CD4-positive, alpha-beta T cell treated with Interleukin-6 for 4 hours (primary cell): ENCODE measurements at places on chromosomes 2 and 18.

DNA sequence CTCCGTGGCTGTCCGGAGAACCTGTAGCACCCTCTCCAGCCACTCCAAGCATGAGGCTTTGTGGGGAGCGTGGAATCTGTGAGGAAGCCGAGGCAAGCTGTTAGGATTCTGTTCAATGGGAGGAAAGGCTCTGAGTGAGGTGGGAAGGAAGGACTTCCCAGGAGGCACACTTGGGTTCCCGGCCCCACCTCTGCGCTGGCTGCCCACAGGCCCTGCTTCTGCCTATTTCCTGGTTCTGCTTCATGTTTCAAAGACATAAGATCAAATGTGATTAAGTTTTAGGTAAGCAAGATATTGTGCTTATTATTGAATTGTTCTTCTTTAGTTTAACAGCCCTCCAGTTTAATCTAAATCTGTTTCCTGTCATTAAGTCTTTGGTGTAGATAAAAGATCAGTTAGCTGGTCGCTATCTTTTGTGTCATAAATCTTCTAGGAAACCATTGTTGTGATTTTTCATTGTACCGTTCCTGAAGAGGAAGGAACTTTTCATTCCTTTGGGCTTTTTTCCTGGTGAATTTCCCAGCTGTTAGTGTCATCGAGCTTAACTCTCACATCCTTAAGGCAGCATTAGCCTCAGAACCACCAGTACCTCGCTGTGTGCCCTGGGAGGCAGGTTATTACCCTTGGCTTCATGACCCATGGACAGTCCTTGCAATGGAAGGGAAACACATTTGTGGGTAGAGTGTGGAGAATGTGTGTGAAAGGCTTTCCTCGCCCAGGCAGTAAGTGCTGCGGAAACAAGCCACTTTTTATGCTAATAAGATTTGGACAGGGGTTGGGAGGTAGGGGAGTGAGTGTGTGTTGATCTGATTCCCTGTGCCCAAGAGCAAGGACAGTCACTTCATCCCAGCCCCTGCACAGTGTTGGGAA lies 61.9 kb upstream of the ALPP start:
- no peak for DNase-seq

DNA sequence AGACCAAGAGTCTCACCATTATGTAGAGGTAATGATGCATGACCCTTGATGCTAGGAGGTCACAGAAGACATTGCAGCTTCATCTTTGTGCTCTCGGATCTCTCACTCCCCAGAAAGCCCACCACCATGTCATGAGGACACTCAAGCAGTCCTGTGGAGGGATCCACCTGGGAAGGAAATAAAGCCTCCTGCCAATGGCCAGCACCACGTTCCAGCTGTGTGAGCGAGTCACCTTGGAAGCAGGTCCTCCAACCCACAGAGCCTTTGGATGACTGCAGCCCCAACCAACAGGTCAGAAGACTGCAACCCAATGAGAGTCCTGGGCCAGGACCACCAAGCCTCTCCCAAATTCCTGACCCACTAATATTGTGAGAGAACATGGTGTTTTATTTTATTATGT lies 38.4 kb downstream of the CYP26B1 start:
- DNase-seq = no peak

DNA sequence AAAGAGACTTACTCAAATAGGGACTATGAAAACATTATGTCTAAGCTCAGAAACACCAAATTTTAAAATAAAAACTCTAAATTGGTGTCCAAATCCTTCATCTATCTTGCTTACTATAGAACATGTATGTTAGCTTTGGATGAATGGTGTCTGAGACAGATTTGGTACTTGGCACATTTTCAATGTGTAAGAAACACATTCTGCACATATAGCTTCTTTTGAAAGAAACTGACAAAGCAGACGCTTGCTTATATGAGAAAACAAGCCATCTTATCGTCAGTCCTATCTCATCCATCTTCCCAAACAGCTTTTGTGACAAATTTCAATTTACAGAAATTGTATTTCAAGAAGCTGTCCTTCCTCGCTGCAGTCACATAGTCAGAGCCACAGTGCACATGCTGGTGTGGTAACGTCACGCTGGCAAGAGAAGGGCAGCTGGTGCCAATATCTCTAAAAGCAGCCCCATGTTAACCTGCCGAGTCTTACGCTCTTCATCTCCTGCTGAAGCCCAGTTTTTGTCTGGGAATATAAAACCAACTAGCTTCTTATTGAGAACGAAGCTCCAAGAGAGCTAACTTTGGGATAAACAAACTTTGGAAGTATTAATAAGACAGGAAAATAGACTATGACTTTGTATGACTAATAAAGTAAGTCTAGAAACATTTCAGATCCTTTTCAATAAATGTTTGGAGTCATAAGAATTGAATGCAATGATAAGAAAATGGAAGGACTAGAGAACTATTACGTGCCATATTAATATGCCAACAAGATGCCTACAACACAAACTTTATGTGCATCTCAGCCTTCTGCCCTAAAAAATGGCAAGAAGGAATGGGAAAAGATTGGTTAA lies 74.9 kb upstream of the TFCP2L1 start:
- DNase-seq = no peak

GRCh38 chr18:5984245-5984644 lies 88.9 kb upstream of the TMEM200C start:
- no peak for DNase-seq

DNA sequence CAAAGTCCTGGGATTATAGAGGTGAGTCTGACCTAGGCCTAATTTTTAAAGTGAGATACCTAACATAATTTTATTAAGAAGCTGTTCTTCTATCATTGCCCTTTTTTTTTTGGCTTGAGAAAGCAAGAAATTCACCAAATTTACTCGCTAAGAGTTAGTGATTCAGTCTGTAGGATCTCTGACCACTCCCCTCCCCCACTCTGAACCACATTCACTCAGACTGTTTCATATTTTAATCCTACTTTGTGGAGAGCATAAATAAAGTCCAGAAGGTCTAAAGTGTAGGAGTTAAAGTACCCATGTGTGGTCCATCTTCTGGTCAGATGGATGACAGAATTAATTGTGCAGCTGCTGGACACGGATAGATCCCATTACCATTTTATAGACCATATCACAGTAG lies 115.8 kb upstream of the MGAT5 start:
- DNase-seq = no peak

DNA sequence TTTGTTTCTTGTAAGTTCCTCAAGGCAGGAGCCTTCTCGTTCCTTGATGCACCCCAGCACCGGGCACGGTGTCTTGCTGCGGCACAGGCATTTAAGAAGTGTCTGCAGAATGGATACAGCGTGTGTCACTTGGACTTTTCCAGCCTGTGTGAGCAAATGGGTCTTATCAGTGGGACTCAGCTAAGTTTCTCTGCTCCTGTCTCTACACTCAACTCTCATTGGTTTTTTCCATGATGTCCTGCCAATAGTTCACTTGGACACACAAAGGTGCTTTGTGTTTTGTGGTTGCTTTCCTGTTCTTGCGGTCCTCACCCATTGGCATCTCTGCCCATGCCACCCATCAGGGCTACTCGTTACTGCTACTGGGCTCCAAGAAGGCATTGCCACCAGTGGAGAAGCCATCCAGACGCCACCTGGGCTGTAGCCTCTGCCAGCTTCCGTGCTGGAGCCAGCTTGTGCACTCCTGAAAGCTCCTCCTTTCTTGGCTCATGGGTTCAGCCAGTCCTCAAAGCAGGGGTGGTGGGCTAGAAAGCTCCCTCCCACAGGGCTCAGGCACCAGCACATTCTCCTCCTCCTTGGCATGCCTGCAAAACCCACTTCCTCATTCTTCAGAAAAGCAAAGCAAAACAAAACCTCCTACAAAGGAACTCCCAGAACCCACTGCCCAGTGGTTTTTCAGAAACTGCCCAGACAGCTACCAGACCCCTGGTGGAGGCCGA lies 41.4 kb downstream of the IL1R2 start:
- peak; percentile 27 for DNase-seq

GRCh38 chr2:100417711-100418124 lies 250 bp upstream of the CHST10 start:
- no peak for DNase-seq

DNA sequence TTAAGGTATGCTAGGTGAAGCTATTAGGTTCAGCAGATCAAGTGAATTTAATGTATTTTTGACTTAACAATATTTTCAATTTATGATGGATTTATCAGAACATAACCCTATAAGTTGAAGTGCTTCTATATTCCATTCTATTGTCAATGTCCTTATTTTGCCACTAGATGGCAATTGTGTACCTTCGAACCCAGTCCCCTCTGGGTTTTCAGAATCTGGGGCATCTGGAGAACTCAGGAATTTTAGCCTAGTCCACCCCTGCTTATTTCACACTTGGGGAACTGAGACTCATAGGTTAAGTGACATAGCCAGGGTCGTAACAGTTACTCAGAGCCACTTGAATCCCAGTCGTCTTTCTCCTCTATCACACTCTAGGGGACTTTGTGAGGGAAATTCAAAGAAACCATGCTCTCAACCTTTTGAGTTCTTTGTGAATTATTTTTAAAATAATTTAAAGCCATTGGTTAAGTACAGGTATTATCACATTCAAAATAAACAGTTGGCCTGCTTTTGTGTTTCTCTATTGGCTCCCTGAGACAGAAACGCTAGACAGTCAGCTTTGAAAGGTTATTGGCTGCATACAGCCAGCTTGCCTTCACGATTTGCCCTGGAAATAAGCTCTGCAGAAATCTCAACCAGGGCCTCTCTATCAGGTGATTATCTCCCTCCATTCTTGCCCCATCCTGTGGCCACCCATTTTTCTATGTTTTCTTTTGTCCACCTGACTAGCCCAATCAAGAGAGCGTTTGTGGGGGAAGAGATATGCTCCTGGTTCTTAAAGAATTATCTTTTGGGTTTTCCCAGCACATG lies 145.0 kb downstream of the TTC27 start:
- no peak for DNase-seq

DNA sequence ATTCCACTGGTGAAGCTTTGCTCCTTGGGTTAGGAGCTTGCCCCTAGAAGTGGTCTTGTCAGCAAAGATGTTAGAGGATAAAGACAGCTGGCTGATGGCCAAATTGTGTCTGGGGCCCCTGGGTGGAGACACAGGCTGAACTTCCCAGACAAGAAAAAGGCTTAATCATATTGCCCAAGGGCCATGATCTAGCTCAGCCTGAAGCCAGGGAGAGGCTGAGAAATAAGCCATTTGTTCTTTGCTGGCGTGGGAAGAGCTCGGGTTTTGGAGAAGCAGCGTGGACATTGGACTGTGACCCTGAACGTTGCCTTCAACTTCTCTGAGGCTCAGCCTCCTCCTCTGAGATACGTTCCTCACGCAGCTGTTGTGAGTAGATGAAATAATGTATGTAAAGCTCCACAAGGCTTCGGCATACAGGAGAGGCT lies 153.0 kb downstream of the ZFP36L2 start:
- DNase-seq = no peak

GRCh38 chr2:69381337-69381737 lies 5.7 kb downstream of the GFPT1 start:
- peak; percentile 7 for DNase-seq
